ENCODE measurements at places on chromosomes 7 and 10.

DNA sequence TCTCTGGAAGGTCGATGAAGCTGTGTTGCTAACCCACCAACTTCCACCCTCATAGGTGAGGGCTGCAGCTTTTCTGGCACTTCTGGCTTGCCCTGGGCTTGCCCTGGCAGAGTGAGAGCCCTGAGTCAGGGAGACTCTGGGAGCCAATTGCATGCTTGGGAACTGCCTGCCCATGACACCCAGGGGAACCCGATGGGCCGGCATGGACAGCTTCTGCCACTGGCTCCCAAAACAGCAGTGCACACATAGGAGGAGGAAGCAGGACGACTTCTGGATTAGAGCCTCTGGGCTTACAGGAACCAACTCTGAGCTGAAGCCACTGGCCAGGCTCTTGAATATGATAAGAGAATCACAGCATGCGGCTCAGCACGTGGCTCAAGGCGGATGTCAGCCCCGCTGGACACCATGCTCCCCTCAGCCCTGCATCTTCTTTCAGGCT, 135.2 kb upstream of the UNC5B start:
- DNase-seq: no peak

DNA sequence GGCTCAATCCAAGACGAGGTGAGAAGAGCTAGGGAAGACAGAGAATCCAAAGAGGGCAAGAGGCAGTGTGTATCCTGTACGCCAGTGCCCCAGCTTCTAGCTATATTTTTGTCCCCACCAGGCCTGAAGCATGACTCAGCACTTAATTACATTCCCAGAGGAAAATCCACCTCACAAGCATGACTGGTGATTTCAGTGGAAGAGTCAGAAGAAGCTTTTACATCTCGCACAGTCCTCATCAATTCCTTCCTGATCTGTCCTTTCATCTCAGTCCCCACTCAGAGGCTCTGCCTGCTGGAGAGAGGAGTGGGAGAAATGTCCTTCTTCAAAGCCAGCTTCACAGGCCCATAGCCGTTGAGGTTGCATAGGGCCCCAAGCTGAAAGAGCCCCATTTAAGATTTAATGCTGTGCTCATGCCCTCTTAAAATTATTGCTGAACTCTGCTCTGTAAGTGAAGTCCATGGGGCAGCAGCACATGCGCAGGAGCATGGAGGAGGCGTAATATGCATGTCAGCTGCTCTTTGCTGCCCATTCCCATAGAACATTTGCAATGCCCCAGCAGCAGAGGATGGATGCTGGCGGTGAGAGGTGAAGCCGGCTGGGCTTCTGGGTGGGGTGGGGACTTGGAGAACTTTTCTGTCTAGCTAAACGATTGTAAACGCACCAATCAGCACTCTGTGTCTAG, 39.0 kb upstream of the AOAH start:
- no peak for DNase-seq

DNA sequence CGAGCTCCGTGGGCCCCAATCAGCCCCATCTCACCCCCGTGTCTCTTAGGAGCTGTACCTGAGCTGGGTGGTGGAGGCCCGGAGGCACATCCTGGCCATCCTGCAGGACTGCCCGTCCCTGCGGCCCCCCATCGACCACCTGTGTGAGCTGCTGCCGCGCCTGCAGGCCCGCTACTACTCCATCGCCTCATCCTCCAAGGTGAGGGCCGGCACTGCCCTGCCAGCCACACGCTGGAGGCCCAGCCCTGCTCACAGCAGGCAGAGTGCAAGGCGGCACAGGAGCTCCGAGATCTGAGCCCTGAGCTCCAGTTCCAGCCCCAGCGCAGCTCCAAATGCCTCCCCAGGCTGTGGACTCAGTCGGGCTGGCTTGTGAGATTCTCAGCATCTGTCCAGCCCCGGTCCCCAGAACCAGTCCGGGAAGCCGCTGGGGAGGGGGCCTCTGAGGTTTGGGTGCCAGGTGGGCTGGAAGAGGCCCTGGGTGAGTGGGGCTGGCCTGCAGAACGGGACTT, 9.3 kb downstream of the TMEM120A start:
- no peak for DNase-seq

GRCh38 chr7:145478541-145478940, 638.1 kb upstream of the CNTNAP2 start:
- no peak for DNase-seq

DNA sequence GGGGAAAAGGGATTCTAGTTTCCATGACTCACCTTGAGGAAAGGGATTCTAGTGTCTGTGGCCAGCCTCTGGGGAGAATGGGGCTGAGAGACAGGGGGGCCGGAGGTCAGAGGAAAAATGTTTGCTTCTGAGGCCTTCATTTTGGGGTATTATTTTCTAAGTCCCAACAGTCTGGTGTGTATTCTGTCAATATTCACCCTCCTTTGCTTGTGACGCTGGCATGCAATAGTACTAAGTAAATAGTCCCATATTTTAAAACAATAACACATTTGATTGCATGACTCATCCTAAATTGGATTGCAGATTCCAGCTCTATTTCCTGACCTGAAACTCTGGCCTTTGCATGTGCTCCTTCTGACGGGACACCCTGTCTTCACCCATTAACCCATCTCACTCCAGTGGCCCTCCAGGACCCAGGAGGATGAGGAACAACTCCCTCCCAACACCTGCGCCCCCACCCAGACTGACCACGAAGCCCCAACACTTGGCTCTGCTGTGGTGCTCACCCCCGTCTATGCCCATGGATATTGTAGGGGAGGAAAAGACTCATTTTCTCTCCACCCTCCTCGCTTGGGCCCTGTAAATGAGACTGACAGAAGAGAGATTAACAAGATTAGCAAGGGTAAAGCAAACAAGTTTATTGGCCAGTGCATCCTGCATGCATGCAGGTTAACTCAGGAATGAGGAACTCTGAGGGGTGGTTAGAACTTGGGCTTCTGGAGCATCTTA, 495.6 kb upstream of the KLF6 start:
- no peak for DNase-seq

- no peak for DNase-seq
Measured at GRCh38 chr7:156466272-156466671, 174.3 kb upstream of the RNF32 start.

DNA sequence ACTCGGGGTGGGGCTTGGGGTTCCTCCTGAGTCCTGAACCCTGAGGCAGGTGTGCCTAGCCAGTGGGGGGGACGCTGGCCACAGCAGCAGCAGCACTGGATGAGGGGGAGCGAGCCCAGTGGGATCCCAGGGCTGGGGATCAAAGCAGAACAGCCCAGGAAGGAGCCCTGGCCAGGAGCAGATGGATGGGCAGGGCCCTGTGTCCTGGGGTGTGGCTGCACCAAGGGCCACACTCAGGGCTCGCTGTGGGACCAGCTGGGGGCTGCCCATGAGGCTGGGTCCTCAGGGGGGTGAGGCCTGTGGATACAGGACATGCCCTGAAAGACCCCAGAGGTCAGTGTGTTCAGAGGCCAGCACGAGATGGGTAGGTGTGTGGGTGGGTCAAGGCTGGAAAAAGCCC, 50.9 kb downstream of the STK32C start:
- DNase-seq: no peak

DNA sequence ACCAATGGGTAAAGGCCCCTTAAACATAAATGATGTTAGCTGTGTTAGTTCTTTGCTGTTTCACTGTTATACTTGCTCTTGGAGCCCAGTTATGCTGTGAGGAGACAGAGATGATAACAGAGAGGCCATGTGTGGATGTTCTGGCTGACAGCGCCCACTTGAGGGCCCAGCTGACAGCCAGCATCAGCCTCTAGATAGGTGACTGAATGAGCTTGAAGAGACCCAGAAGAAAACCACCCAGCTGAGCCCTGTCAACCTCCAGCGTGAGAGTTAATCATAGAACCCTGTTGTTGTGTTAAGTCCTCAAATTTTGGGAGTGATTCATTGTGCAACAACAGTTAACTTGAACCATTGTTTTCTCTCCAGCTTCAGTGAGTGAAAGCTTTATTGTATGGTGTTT, 91.7 kb downstream of the GLRX3 start:
- no peak for DNase-seq

DNA sequence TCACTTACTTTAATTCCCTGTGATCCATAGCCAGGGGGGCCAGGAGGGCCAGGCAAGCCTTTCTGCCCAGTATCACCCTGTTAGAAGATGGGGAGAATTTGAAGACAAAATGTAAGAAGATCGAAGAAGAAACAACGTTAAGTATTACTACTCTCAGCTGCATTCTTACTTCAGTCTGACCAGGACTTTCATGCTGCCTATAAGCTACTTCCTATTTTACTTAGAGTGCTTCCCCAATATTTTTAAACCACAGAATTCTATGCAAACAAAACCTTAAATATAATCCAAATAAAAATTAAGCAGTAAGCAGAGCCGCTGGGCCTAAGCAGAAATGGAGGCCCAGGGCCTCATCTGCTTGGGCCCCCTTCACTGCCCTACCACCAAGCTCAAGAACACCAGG, 117.8 kb downstream of the COL28A1 start:
- DNase-seq: no peak

- DNase-seq: no peak
Measured at GRCh38 chr10:120514035-120514620, 57.1 kb downstream of the PLPP4 start.

DNA sequence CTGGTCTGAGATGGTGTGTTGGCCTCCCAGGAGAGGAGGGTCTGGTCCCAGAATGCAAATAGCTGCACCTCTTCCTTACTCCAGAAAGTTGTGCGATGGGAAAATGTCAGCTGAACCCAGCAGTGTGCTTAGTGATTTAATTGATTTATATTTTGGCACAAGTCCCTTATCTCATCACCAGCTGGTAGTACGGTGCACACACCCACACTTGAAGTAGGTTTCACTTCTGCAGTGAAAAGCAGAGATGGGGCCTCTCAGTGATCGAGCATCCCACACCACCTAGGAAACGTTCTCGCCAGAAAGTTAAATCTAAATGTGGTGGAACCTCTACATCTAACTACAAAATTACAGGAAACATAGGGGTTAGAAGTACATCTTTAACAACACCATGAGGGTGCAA, 80.4 kb downstream of the UBE3C start:
- no peak for DNase-seq

- no peak for DNase-seq
Measured at GRCh38 chr10:83983578-83984255, 155.6 kb upstream of the GHITM start.

- no peak for DNase-seq
Measured at GRCh38 chr10:98240524-98240923, 27.5 kb downstream of the LOXL4 start.

DNA sequence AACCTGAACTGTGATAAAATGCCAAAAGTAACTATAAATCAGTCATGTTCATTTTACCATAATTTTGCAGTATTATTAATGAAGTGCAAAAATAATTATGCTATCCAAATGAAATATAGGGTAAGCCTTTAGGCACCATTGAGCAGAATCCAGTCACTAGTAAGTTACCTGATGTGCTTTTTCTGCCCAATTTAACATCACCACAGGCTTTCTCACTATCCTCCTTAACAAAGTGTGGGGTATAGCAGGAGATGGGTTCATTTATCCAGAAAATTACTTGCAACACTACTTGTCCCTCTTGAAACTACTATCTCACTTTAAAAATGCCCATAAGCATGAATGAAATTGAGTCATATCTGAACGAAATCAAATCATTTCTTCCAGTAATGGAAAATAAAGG, 211.0 kb downstream of the SEMA3A start:
- no peak for DNase-seq

GRCh38 chr10:79084012-79084971, 15.5 kb downstream of the ZMIZ1 start:
- no peak for DNase-seq

DNA sequence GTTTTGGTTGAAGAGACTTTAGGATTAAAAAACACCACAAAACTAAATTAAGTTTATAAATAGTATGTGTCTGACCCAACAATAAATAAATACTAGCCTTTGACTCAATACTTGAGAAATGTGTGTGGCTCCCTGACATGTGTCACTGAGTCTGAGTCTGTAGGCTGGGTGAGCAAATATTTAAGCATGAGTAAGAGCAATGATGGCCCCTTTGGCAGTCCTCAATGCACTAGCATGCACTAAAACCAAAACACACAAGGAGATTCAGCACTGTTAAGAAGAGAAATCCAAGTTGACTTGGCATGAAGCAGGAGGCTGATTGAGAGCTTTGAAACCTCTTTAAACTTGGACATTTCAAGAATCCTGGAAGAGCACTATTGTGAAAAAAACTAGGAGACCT, 37.1 kb downstream of the CCDC71L start:
- DNase-seq: no peak

- no peak for DNase-seq
Measured at GRCh38 chr7:24406053-24406788, 122.2 kb downstream of the NPY start.

DNA sequence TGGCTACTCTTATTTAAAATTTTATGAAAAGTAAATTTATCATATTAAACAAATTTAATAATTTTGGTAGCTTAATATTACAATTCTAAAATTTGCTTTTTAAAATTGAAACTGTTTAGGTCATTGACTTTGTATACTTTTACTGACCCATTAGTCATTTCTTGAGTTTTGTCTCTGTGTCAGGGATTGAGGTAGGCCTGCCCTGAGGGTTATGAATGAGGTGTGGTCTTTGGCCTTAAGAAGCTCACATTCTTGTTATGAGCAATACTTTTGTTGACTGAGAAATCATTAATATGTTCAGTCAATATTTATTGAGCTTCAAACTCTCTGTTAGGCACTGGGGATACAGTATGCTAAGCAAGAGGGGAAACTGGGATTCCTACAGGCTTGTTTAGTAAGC, 47.0 kb upstream of the RPA3 start:
- no peak for DNase-seq

- no peak for DNase-seq
Measured at GRCh38 chr7:128036226-128036940, 5.1 kb upstream of the LRRC4 start.

GRCh38 chr10:51129946-51130544, 55.8 kb downstream of the PRKG1 start:
- DNase-seq: no peak

- DNase-seq: no peak
Measured at GRCh38 chr7:76057813-76058145, 9.9 kb downstream of the MDH2 start.

DNA sequence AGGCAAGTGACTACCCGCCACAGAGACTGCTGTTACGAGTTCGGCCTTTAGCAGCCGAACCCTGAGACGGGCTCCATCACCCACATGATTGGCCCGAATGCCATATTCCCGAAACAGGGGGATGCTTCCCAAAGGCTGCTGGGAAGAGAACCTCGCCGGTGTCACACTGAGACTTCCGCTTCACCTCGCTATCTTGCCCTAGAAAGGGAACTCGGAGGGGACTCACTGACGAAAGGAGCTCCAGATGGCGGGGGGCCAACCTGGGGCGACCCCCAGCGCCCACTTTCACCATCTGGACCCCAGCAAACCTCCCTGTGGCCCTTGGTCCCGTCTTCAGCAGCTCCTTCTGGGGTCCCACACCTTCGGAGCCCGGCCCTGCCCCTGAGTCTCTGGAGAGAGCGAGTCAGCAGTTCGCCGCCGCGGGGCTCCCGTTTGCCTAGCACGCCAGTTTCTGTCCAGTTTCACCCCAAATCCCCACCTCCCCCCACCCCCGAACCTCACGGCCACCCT, 529 bp downstream of the HPS1 start:
- peak; percentile 45 for DNase-seq
